ENCODE measurements at places on chromosomes 13 and 19. TPM values are rescaled to one million over a fixed set of nuclear protein-coding genes. Genes with fewer than 3 reads are reported as not detected.

BRCA2 gene
- 16.0 TPM for total RNA-seq

PRR22 gene
- total RNA-seq: 0.22 TPM

MIA gene
- 0.62 TPM for total RNA-seq

ZNF780A gene
- total RNA-seq: 25.1 TPM

ZNF552 gene
- total RNA-seq: 7.7 TPM

ZNF723 gene
- not detected for total RNA-seq

SSC5D gene
- 38.0 TPM for total RNA-seq

MAMSTR gene
- total RNA-seq: 1.2 TPM

ZNF565 gene
- total RNA-seq: 5.2 TPM

C13orf42 gene
- not detected for total RNA-seq

PABPC3 gene
- total RNA-seq: 0.11 TPM

IGFL1 gene
- total RNA-seq: not detected

LHB gene
- not detected for total RNA-seq

LAIR1 gene
- not detected for total RNA-seq

FAM124A gene
- 2.2 TPM for total RNA-seq

FLT3 gene
- not detected for total RNA-seq

PRTN3 gene
- not detected for total RNA-seq

CFAP97D2 gene
- not detected for total RNA-seq

SNRPD2 gene
- 360 TPM for total RNA-seq

CGB3 gene
- not detected for total RNA-seq

GJB2 gene
- total RNA-seq: not detected

THSD8 gene
- total RNA-seq: not detected

NXNL1 gene
- not detected for total RNA-seq

PNKP gene
- 67.9 TPM for total RNA-seq

CEACAM16 gene
- total RNA-seq: not detected

PIN1 gene
- total RNA-seq: 123 TPM

FNDC3A gene
- total RNA-seq: 69.8 TPM

ZNF823 gene
- 7.9 TPM for total RNA-seq

VSIG10L gene
- 0.22 TPM for total RNA-seq

UCHL3 gene
- 40.7 TPM for total RNA-seq

ALOX5AP gene
- 0.25 TPM for total RNA-seq

ZNF440 gene
- 17.1 TPM for total RNA-seq

ARID3A gene
- total RNA-seq: 15.5 TPM

ABHD8 gene
- total RNA-seq: 10.8 TPM

KLK8 gene
- total RNA-seq: not detected

B3GLCT gene
- 11.8 TPM for total RNA-seq

SHFL gene
- total RNA-seq: 18.2 TPM

CAMSAP3 gene
- not detected for total RNA-seq

HCST gene
- total RNA-seq: 0.22 TPM

TMED1 gene
- 57.5 TPM for total RNA-seq

PCSK4 gene
- total RNA-seq: 2.3 TPM

PALM gene
- total RNA-seq: 3.5 TPM

PGLYRP1 gene
- not detected for total RNA-seq
